EL (cell line): ENCODE measurements at places on chromosomes 12 and 14.

DNA sequence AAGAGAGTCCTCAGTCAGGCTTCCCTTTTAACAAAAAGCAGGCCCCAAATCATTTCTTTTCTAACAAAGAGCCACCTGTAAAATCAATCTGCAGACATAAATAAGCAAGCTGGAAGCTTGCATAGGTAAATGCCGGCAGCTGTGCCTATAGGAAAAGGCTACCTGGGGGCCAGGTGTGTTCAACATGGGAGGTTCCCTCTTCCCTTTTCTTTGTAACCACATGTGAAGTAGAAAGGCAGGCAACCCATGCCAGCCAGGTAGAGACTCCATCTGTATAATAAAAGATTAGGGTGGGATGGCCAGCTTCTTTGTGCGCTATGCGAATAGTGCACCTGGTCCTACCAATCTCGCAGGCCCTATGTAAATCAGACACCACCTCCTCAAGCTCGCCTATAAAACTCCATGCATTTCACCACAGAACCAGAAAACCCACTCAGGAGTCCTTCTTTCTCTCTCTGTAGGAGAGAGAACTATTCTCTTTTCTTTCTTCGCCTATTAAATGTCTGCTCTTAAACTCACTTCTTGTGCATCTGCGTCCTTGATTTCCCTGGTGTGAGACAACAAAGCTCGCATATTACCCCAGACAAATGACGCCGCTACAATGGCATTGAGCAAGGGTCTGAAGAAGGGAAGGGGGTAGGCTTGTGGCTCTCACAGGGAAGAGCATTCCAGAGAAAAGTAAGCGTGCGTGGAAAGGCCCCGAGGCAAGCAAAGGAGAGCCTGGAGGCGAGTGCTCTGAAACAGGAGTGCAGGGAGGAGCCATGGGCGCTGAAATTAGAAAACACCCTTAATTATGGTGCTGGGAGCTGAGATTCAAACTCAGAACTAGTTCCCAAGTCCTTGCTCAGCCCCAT is 67.2 kb downstream of the TTC9 start:
- no peak for DNase-seq

DNA sequence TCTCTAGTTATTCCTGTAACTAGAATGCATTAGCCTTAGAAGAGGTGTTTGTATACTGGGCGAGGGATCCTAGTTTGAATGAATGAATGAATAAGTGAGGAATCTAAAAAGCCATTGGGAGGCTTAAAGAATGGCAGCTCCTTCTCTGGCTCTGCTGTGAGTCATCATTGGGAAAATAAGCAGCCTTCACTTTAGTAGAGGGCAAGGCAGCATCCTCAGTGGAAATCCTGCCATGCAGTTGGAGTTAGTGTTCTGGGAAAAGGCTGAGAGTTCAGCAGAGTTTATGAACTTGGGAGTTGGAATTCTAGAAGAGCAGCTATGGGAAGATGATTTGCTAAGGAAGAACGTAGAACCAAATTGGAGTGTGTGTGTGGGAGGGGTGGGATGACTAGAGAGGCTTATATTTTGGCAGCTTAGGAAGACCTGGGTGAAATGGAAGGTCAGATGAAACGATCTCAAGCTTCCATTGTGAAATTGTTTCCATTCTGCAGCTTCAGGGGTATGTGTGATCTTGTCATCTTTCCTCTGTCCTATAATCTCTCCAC is 120.8 kb downstream of the PTCSC3 start:
- DNase-seq: no peak

GRCh38 chr14:100736269-100737180 is 9.8 kb downstream of the DLK1 start:
- DNase-seq: no peak

GRCh38 chr12:108815875-108816594 is 41.3 kb downstream of the SSH1 start:
- DNase-seq: no peak

- no peak for DNase-seq
These were observed 27.2 kb upstream of the NRXN3 start for GRCh38 chr14:78142998-78143397.

DNA sequence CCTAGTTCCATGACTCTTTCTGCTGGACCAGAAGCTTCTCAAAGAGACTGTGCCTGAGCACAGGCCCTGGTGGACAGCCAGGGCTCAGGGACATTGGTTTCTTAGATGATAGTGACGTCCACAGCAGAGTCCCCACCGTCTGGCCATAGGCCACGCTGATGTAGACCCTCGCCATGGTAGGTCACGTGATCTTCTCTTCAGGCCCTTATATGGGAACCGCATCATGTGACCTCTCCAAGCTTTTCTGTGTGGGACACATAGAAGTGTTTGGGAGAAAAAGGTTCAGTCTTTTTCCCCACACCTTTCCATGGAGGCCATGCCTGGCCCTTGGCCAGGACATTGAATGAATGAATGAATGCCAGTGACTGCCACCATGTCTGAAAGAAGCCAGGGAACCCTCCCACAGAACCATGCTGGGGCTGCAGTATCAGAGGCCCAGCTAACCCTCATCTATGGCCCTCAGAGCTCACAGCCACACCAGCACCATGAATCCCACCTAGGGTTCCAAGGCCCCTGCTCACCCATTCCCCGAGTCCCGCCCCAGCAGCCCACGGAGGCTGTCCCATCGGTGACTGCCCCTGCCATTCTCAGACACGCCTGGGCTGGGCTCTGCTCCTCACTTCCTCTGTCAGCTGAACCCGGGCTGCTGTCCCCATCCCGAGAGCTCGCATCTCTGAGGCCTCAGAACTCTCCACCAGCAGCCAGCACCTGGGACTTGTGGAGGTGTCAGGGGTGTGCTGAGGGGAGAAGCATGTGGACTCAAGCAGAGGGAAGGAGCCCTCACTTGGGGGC is 292.1 kb downstream of the ADGRD1 start:
- DNase-seq: no peak

- no peak for DNase-seq
These were observed 8.9 kb upstream of the RBM25 start for GRCh38 chr14:73049428-73049827.

- DNase-seq: no peak
These were observed 61.0 kb upstream of the BTG1 start for GRCh38 chr12:92206596-92206995.

DNA sequence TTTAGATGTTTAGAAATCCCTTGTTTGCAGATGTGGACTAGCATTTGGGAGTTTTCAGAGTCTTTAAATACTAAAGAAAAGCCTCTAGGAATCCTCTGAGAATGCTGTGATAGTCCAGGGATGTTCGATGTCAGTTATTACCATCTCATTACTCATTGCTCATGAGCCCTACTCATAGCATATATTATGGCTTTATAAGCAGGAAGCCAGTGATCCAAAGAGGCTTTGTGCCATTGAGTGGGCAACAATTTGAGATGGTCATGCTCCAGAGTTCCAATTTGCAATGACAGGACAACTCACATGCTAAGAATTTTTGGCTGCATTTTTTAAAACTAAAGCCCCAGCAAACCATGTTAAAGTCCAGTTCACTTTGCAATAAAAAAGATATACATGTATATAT is 163.0 kb downstream of the OTOGL start:
- DNase-seq: peak; percentile 64

- DNase-seq: no peak
These were observed 71.1 kb upstream of the NUDT4 start for GRCh38 chr12:93306636-93307035.

GRCh38 chr12:122646517-122647217 is 56.5 kb downstream of the HCAR2 start:
- peak; percentile 89 for DNase-seq

- peak; percentile 42 for DNase-seq
These were observed 156.9 kb downstream of the CAND1 start for GRCh38 chr12:67426067-67426466.

GRCh38 chr12:49894751-49895148 is 8.9 kb downstream of the FAIM2 start:
- DNase-seq: no peak

DNA sequence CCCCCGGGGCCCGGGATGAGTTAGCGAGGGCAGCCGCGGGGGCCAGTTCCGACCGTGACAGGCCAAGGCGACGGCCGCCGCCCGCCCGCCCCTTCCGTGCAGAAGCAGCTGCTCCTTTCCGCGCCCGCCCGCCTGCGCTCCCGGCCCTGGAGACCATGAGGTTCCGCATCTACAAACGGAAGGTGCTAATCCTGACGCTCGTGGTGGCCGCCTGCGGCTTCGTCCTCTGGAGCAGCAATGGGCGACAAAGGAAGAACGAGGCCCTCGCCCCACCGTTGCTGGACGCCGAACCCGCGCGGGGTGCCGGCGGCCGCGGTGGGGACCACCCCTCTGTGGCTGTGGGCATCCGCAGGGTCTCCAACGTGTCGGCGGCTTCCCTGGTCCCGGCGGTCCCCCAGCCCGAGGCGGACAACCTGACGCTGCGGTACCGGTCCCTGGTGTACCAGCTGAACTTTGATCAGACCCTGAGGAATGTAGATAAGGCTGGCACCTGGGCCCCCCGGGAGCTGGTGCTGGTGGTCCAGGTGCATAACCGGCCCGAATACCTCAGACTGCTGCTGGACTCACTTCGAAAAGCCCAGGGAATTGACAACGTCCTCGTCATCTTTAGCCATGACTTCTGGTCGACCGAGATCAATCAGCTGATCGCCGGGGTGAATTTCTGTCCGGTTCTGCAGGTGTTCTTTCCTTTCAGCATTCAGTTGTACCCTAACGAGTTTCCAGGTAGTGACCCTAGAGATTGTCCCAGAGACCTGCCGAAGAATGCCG is 699 bp downstream of the MGAT2 start:
- peak; percentile 52 for DNase-seq

GRCh38 chr12:18141048-18141982 is 51.3 kb upstream of the RERGL start:
- DNase-seq: peak; percentile 63

DNA sequence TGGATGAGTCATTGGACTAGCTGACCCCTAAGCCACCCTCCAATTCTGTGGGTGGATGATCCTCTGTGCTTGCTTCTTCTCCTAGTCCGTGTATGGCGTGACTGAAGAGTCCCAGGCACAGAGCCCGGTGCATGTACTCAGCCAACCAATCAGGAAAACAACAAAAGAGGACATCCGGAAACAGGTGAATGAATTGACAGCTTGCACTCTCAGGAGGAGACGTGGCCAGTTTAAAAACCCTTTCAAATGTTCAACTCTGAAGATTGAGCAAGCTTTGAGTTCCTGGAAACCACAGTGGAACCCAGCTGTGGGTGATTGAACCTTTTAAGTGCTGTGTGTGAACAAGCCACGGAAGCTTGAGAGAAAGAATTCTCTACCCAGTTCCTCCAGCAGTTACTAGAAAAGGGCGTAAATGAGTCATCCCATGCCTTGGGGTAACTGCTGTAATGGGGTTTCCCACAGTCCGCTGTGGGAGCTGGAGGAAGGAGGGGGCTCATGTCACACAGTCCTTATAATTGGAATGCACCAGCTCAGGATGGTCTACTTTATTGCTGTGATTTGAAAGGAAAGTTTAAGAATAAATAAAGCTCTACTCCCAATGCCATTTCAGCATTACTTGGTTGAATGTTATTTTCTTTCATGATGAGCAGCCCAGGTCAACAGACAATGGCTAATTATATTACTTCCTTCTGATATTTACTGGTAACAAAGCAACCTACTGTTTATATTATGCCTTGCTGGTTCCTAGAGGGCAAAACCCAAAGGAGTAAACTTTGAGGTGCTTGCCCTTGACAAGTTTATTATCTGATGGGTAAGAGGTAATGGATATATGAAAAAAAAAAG is 417.0 kb downstream of the DPF3 start:
- DNase-seq: peak; percentile 94

DNA sequence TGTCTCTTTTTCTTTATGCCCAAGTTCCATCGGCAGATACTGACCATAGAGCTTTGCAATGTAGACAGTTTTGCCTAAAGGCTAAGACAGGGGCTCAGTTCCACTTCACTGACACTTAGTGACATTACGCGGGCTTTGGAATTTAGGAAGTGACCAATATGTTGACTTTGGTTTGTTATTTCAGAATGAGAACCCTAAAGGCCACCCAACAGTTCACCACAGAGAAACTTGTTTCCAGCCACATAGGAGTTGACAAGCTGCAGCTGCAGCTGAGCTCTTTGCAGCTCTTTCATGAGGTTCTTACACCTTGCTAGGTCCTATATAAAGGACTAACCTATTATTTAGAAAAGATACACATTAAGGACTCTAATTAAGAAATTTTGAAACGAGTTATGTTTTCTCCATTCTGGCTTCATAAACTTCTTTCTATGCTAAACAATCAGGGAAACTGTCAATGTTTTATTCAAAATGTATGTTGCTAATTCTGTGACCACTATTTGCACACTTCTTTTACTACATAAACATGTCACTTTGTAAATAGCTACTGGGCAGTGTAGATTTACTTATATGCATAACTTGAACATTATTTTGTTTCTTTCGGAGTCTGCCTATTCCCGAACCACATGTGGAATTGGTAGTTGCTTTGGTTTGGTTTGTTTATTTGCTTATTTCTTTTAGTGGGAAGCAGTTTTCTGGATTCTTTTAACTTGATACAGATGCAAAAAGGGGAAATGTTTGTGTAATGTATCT is 18.5 kb upstream of the KLRD1 start:
- DNase-seq: no peak

- DNase-seq: no peak
These were observed 23.7 kb upstream of the UBC start for GRCh38 chr12:124938108-124938507.

- DNase-seq: no peak
These were observed 65.6 kb downstream of the ZC3H14 start for GRCh38 chr14:88628462-88628861.

- DNase-seq: no peak
These were observed 378.2 kb downstream of the GLT1D1 start for GRCh38 chr12:129231491-129231890.

DNA sequence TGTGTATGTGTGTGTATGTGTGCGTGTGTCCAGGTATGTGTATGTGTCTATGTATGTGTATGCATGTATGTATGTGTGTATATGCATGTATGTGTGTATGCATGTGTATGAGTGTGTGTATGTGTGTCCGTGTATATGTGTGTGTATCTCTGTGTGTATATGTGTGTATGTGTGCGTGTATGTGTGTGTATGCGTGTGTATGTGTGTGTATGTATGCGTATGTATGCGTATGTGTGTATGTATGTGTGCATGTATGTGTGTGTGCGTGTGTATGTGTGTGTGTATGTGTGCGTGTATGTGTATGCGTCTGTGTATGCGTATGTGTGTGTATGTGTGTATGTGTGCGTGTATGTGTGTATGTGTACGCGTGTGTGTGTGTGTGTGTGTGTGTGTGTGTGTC is 31.6 kb downstream of the CHST11 start:
- no peak for DNase-seq

DNA sequence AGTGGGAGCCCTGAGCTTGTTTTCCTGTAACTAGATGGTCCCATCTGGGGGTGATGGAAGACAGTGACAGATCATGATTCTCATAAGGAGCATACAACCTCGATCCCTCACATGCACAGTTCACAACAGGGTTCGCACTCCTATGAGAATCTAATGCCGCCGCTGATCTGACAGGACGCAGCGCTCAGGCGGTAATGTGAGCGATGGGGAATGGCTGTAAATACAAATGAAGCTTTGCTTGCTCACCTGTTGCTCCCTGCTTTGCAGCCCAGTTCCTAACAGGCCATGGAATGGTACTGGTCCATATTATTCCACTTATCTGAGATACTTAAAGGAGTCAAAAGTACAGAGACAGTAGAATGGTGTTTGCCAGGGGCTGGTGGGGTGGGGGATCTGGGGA is 9.9 kb upstream of the CEP83 start:
- DNase-seq: no peak

GRCh38 chr14:105066240-105067071 is 1.2 kb upstream of the GPR132 start:
- DNase-seq: no peak
